ENCODE measurements at places on chromosomes 5 and 9.

GRCh38 chr5:129904667-129905472 lies 605 bp downstream of the CHSY3 start:
- no peak for DNase-seq

DNA sequence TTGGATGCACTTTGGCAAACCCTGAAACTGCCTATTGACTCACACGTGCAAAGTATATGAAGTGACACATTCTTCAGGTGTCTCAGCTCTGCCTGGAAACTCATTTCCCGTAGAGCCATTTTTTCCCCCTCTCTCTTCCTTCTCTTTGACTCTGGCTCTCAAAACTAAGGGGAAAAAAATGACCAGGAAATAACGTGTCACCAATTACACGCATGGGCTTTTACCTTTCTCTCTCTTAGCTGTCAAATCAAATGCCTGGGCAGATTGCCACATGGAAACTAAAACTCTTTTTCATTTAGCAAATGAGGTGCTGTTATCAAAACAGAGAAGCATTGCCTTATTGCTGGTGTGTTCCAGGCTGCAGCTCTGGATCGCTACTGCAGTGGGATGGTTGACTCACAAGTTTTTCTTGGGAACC lies 18.3 kb upstream of the IFNK start:
- DNase-seq = no peak

- no peak for DNase-seq
Observed at GRCh38 chr5:173916233-173916632, 28.1 kb downstream of the CPEB4 start.

- no peak for DNase-seq
Observed at GRCh38 chr5:64680289-64680688, 10.0 kb upstream of the SHISAL2B start.

- DNase-seq = no peak
Observed at GRCh38 chr5:172678902-172679301, 37.8 kb downstream of the NEURL1B start.

GRCh38 chr9:113350937-113351336 lies 1.6 kb downstream of the BSPRY start:
- no peak for DNase-seq
